Stimulated activated CD8-positive, alpha-beta memory T cell treated with anti-CD3 and anti-CD28 coated beads, Interleukin-15, amount 100 ng/mL, for 48 hours (primary cell): ENCODE measurements at places on chromosomes 4 and X.

DNA sequence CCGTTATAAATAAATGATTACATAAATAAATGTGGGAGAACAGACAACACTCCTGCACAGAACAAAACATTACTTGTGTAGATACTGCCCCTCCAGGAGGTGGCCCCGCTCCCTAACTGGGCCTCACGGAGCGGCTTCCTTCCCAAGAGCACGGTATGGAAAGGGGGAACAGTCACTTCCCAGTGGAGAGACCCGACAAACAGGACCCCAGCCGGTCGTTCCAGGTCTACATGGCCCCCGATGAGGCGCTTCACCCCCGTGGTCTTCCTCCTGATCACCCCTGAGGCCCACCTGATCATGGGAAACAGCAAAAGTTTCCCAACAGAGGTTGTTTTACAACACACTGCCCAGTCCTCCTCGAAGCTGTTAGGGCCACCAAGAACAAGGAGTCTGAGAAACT, 6.6 kb upstream of the SLC6A8 start:
- no peak for DNase-seq

GRCh38 chr4:124943145-124943889, 230.8 kb upstream of the ANKRD50 start:
- no peak for DNase-seq

DNA sequence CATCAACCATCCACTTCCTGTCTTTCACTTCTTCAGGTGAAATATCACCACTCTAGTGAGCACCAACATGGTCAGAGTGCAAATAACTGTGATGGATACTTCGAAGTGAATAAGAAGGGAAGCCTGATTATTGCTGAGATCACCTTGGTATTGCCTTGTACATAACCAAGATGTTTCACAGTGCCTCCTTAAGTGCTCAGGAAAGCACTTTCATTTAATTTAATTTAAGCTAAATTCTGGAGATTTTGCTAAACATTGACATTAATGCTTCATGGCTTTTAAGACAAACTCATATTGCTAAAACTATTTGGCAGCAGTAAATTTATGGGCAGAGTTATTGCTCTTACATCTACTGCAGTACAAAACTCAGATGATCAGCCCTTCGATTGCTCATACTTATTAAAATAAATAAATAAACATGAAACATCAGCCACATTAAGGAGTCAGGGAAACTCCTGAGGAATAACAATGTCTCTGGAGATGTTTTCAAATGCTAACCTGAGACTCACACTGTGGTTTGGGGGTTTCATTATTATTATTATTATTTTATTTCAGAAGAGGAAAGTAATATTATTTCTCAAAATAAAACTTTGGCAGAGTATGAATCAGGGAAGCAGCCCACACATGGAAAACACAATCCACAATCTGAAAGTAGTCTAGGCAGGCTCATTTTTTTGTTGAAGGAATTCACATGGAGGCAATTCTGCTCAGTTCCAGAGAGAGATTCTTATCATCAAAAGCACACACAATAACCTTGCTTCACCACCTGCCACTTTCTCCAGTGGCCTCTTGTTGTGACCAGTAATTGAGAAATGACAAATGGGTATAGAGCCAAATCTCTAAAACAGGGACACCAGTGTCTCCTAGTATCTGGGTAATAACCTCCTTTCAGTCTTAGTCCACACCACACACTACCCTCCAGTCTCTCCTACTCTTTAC, 344.2 kb downstream of the MAPK10 start:
- no peak for DNase-seq

DNA sequence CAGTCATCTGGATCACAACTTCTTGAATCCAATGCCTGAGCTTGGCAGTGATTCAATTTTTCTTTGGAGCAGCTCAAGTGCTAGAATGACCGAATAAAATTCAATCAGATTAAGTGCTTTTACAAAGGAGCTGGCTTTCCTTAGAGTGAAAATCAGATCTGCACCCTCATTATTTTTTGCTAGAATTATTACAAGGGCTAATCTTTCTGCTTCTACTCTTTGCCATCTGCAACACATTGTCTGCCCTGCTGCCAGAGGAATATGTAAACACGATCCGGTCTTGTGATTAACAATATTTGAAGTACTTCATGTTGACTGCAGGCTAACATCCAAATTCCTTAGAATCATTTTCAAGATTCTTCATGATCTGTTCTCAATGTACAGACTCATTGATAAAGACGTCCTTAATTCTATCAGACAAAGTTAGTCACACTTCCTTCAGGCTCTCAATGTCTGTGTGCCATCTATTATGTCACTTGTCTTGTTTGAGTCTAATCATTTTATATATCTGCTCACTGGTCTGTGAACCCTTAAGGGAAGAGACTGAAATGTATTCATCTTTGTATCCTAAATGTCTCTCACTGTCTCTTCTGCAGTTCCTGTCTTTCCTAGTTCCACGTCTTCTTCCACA, 531.2 kb downstream of the GALNTL6 start:
- no peak for DNase-seq

GRCh38 chr4:175770555-175770954, 41.5 kb downstream of the GPM6A start:
- DNase-seq = no peak
